ENCODE measurements at places on chromosomes 12 and 14. TPM values are rescaled to one million over a fixed set of nuclear protein-coding genes. Genes with fewer than 3 reads are reported as not detected.

Gene CCDC38
- 0.20 TPM for total RNA-seq

Gene SLC24A4
- not detected for total RNA-seq

Gene AHNAK2
- 40.7 TPM for total RNA-seq

Gene P2RX7
- 1.2 TPM for total RNA-seq

Gene ASCL1
- total RNA-seq: not detected

Gene C14orf39
- total RNA-seq: not detected

Gene CD163L1
- total RNA-seq: 4.2 TPM

Gene CEBPE
- total RNA-seq: not detected

Gene MSI1
- 0.29 TPM for total RNA-seq

Gene DBX2
- total RNA-seq: not detected

Gene TNFAIP2
- total RNA-seq: 124 TPM

Gene LALBA
- total RNA-seq: not detected

Gene ERGIC2
- 26.6 TPM for total RNA-seq

Gene LHX5
- not detected for total RNA-seq

Gene MYF6
- total RNA-seq: not detected

Gene RIMBP2
- total RNA-seq: not detected

Gene SERPINA3
- not detected for total RNA-seq

Gene ARG2
- total RNA-seq: 19.8 TPM

Gene IFNG
- total RNA-seq: not detected

Gene LRRK2
- 2.5 TPM for total RNA-seq

Gene ACOT4
- not detected for total RNA-seq

Gene TSPAN11
- not detected for total RNA-seq

Gene BDKRB1
- total RNA-seq: not detected

Gene SPTLC2
- total RNA-seq: 14.4 TPM

Gene FAM90A1
- not detected for total RNA-seq

Gene SLC48A1
- total RNA-seq: 151 TPM

Gene SERPINA1
- total RNA-seq: 1.1 TPM

Data from Caki2 (cell line).